H9 (cell line): ENCODE measurements at places on chromosomes 1 and 21. TPM values are rescaled to one million over a fixed set of nuclear protein-coding genes. Genes with fewer than 3 reads are reported as not detected.

The MYOG gene
- total RNA-seq: not detected in 2 replicates

The CDC7 gene
- total RNA-seq: 41.6 and 43.4 TPM in 2 replicates

The CRP gene
- not detected in 2 replicates for total RNA-seq

The AMY1C gene
- total RNA-seq: not detected in 2 replicates

The RNF186 gene
- not detected in 2 replicates for total RNA-seq

The FABP3 gene
- total RNA-seq: 9.0 and 10.2 TPM in 2 replicates

DNA sequence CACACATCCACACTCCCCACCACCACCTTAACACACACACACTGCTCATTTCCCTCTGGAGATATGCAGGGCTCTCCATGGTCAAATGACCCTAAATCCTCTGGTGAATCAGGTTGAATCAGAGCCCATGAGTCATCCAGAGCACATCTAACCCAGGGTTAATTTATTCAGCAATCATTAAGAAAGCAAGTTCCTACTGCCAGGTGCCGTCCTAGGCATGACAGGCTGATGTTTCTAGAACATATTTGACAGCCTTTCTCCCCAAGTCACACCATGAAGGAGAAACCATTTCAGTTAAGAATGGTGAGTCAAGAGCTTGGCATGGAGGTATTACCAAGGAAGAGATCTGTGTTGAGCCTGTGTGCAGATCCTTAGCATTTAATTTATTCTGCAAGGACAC, 194.3 kb upstream of the CAMK1G start:
- H3K27ac ChIP-seq: no peak overlapping the region
- no peak for DNase-seq
- peaks cover 12% of the 10 kb centered on the region; the same call in 1 of the 2 replicates for H3K4me1 ChIP-seq
- H3K4me3 ChIP-seq: no peak overlapping the region

DNA sequence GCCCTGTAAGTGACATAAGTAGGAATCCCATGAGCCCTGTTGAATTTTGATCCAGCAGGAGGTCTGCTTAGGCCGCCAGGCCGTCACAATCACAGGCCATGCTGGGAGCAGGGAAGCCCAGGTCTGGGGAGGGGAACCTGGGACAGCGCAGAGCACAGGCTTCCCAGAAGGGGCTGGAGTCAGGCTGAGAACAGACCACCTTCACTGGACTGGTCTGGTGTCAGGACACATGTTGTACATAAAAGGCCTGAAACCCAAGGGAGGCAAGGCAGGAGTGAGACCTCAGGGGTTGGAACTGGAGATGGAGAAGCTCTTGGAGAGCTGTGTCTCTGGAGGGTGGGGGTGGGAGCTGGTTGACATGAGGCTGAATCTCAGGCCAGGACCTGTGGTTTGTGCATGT, 63.3 kb upstream of the ARTN start:
- H3K4me1 ChIP-seq: no peaks in the 10 kb centered on the region
- H3K27me3 ChIP-seq: no peaks in the 10 kb centered on the region
- no peak overlapping the region for H3K4me3 ChIP-seq
- H3K36me3 ChIP-seq: no peaks in the 10 kb centered on the region
- H3K27ac ChIP-seq: no peak overlapping the region

- H3K4me3 ChIP-seq: no peak overlapping the region
- no peak for DNase-seq
- H3K36me3 ChIP-seq: no peaks in the 10 kb centered on the region
- H3K27me3 ChIP-seq: no peaks in the 10 kb centered on the region
- H3K27ac ChIP-seq: no peak overlapping the region
- H3K4me1 ChIP-seq: no peaks in the 10 kb centered on the region
Measured at GRCh38 chr1:202654079-202654478, 56.2 kb downstream of the SYT2 start.

- H3K36me3 ChIP-seq: 0 out of 3 replicates have a peak, but pooled peaks cover 2% of the 10 kb centered on the region
- peaks cover 9% of the 10 kb centered on the region; the same call in 1 of the 2 replicates for H3K4me1 ChIP-seq
- DNase-seq: no peak
- no peak overlapping the region for H3K4me3 ChIP-seq
- no peak overlapping the region for H3K27ac ChIP-seq
Measured at GRCh38 chr1:226003502-226004170, 4.5 kb upstream of the SDE2 start.

GRCh38 chr1:14148526-14148925, 448.5 kb downstream of the PRDM2 start:
- H3K4me3 ChIP-seq: no peak overlapping the region
- H3K36me3 ChIP-seq: peaks cover 3% of the 10 kb centered on the region; the same call in 1 of the 2 replicates
- H3K27ac ChIP-seq: no peak overlapping the region

DNA sequence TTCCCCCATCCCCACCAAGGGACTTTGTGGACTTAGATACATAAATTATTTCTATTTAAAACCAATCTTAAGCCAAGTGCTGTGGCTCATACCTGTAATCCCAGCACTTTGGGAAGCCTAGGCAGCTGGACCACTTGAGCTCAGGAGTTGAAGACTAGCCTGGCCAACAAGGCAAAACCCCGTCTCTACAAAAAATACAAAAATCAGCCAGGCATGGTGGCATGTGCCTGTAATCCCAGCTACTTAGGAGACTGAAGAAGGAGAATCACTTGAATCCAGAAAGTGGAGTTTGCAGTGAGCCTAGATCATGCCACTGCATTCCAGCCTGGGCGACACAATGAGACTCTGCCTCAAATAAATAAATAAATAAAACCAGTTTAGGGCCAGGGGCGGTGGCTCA, 4.5 kb upstream of the LAX1 start:
- no peak overlapping the region for H3K27ac ChIP-seq
- H3K4me3 ChIP-seq: no peak overlapping the region
- H3K36me3 ChIP-seq: no peaks in the 10 kb centered on the region
- no peak for DNase-seq
- no peaks in the 10 kb centered on the region for H3K4me1 ChIP-seq
- H3K27me3 ChIP-seq: no peaks in the 10 kb centered on the region

GRCh38 chr1:6538956-6539355, 15.4 kb downstream of the NOL9 start:
- no peak for DNase-seq
- H3K36me3 ChIP-seq: peaks cover 59% of the 10 kb centered on the region
- H3K4me3 ChIP-seq: no peak overlapping the region
- H3K27me3 ChIP-seq: no peaks in the 10 kb centered on the region

DNA sequence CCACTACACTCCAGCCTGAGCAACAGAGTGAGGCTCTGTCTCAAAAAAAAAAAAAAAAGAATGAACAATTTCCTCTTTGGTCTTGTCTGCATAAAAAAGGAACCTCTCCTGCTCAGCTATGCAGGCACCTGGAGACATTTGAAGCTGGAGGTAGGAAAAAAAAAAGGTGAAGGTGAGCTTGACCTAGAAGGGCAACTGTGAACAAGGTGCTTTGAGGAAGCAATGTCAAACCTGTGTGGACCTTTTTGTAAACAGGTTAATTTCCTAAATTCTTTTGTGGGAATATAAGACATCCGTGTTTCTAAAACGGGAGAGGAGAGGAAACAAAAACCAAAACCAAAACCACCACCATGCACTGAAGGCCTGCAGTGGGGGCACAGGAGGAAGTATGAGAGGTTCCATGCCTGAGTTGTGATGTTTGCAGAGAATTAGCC, 77.5 kb downstream of the SLC45A1 start:
- H3K4me3 ChIP-seq: peak overlapping the region; percentile 30; the same call in 1 of the 3 replicates
- no peak for DNase-seq
- peaks cover 2% of the 10 kb centered on the region; the same call in 1 of the 2 replicates for H3K36me3 ChIP-seq
- peaks cover 23% of the 10 kb centered on the region for H3K4me1 ChIP-seq
- no peak overlapping the region for H3K27ac ChIP-seq
